ENCODE measurements at places on chromosomes 16 and 17.

- no peak for DNase-seq
These were observed 93.1 kb downstream of the XYLT1 start for GRCh38 chr16:17377360-17378324.

DNA sequence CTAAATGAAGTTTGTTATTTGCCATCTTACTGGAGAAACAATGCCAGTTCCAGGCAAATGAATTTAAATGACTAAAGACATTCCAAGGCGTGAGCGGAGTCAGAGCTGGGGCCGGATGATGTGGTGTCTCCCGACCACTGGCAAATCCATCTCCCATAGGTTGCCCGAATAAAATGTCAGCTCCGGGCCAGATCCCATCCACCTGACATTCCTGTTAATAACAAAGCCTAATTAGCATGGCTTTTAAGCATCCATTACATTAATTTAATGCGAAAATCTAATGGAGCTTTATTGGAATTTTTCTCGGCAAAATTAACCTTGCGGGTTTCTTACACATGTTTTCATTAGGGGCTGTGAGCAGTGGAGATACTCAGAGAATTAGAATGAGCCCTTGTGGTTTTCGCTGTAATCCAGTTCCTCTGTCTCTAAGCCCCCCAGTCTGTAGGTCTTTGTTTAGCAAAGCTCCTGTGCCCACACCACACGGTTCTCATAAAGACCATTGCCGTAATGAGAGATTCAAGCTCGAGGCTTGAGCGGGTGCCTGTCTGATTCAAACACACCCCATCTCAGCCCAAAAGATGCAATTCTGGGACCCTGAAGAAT is 123.3 kb downstream of the CCT6B start:
- DNase-seq: no peak

GRCh38 chr16:154217-155030 is 2.0 kb downstream of the HBZ start:
- no peak for DNase-seq

DNA sequence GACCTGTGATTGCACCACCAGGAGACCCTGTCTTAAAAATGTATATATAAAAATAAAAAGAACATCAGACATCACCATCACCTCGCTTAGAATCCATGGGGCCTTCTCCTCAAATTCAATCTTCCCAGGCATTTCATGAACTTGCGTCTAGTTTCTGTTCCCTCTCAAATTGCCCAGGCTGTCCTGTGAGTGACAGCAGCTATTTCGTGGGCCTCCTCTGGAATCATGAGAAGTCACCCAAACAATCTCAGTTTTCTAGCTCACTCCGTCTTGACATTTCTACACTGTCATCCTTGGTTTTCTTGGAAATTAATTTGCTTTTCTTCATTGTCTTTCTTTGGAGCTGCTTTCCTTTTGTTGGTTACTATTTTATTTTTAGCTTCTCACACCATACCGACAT is 7.3 kb downstream of the SLC52A1 start:
- no peak for DNase-seq

- no peak for DNase-seq
These were observed 3.6 kb upstream of the IRX3 start for GRCh38 chr16:54289945-54290832.

- DNase-seq: no peak
These were observed 84.4 kb upstream of the PLCG2 start for GRCh38 chr16:81694494-81695280.

- DNase-seq: no peak
These were observed 37.1 kb downstream of the KNOP1 start for GRCh38 chr16:19680881-19681340.

DNA sequence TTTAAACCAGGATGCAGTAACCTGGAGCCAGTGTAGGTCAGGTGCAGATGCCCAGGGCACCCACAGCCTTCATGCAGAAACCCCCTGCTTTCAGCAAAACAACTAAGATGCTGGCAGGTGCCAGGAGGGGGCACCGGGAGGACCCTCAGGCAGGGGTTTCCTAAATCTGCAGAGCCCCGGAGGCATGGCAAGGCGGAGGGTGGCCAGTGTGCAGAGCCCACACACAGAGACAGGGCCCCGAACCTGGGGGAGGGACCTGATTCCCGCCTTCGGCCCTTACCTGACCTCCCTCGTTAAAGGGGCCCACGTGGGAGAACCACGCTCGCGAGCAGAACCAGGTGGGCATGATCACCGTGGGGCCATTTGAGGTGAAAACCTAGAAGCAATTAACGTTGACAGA is 114.0 kb upstream of the METRNL start:
- DNase-seq: no peak

GRCh38 chr17:16459855-16460550 is 32.0 kb downstream of the LRRC75A start:
- no peak for DNase-seq

DNA sequence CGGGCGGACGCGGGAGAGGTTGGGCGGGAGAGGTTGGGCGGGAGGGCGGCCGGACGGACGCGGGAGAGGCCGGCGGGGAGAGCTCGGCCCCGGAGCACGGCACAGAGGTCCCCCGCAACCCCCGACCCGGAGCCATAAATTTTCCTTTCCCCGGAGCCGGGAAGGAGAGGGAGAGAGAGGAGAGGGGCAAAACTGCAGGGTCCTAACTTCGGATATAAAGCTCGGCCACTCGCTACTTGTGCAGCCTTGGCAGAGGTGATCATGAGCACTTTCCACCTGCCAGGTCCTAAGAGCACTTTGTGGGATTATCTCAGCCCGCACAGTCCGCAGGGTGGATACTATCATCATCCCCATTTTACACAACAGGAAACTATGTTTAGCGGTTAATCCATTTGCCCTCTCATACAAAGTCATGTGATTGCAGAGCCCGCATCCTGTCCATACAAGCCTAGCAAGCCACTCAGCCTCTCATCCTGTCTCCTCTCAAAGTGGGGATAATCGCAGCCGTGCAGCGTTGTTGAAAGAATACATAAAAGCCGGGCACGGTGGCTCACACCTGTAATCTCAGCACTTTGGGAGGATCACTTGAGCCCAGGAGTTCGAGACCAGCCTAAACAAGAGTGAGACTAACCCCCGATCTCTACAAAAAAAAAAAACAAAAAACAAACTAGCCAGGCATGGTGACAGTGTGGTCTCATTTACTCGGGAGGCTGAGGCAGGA is 780 bp upstream of the DCAKD start:
- no peak for DNase-seq

GRCh38 chr17:43562679-43563599 is 16.8 kb upstream of the ETV4 start:
- no peak for DNase-seq

DNA sequence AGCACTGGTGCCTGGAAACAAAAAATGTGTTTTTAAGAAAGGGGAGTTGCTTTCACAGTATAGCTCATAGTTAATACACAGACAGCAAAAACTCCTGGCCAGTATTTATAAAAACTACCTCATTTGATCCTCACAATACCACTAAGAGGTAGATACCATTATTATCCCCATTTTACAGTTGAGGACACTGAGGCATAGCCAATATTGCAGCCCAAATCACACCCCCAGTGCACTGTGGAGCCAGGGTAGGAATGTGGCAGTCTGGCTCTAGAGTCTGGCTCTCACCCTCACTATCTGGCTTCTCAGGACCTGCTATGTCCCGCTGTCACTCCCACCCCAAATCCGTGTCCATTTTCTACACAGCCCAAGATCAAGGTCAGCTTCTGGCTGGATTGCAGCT is 2.6 kb downstream of the ARHGAP23 start:
- DNase-seq: no peak

GRCh38 chr17:57410169-57410568 is 153.8 kb downstream of the MSI2 start:
- no peak for DNase-seq

DNA sequence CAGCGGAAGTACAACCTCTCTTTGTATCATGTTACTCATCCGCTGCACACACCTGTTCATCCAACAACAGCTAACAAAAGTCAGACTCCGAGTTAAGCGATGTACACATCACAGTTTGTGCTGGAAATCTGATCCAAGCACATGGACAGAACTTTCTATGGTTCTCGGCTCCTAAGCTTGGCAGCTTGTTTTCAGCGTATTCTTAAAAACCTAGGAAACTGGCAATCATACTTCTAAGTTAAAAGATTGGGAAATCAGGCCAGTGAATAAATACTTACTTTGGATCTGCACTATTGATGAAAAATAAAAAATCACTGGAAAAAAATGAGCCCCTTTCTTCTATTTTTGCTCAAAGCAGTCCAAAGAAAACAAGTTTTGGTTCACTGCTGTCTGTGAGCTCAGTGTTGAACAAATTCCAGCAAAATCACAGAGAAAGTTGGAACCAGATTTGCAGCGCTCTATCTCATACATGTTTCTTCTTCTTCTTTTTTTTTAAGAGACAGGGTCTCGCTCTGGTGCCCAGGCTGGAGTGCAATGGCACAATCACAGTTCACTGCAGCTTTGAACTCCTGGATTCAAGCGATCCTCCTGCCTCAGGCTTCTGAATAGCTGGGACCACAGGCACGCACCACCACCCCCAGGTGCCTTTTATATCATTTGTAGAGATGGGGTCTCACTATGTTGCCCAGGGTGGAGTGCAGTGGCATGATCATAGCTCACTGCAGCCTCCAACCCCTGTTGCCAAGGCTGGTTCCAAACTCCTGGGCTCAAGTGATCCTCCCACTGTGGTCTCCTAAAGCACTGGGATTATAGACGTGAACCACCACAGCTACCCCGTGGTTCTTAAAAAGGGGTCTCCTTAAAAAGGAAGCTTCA is 71.6 kb upstream of the CREBBP start:
- DNase-seq: no peak

DNA sequence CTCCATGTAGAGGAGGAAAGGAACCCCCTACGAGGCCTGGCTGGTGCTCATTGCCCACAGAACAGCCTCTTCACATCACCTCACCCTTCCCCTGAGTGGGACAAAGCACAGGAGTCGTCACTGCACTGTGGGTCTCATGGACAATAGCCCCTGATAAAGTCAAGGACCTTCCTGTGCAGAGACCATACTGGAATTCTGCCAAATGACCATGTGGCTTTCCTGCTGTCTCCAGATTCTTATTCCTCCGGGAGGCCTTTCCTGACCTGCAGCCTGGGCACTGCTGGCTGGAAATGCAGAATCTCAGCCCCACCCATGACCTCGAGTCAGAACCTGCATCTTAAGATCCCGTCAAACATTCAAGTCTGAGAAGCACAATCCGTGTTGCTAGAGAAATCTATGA is 60.5 kb upstream of the ERN1 start:
- no peak for DNase-seq

GRCh38 chr16:85206472-85207356 is 94.4 kb upstream of the CIBAR2 start:
- no peak for DNase-seq

DNA sequence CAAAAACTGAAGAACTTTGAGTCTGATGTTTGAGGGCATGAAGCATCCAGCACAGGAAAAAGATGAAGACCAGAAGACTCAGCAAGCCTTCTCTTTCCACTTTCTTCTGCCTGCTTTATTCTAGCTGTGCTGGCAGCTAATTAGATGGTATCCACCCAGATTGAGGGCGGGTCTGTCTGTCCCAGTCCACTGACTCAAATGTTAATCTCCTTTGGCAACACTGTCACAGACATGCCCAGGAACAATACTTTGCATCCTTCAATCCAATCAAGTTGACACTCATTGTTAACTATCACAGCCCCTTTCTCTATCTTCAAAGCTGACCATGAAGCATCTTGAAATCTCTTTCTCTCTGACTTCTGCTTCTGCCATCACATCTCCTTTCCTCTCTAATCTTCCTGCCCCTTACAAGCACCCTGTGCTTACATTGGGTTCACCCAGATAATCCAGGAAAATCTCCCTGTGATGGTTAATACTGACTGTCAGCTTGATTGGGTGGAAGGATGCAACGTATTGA is 115.9 kb upstream of the CDH13 start:
- DNase-seq: no peak

GRCh38 chr16:58035356-58036170 is 10.0 kb downstream of the MMP15 start:
- no peak for DNase-seq

- DNase-seq: no peak
These were observed 13.4 kb downstream of the RPTOR start for GRCh38 chr17:80558046-80558445.

GRCh38 chr16:867421-868385 is 67.2 kb upstream of the GNG13 start:
- DNase-seq: no peak

DNA sequence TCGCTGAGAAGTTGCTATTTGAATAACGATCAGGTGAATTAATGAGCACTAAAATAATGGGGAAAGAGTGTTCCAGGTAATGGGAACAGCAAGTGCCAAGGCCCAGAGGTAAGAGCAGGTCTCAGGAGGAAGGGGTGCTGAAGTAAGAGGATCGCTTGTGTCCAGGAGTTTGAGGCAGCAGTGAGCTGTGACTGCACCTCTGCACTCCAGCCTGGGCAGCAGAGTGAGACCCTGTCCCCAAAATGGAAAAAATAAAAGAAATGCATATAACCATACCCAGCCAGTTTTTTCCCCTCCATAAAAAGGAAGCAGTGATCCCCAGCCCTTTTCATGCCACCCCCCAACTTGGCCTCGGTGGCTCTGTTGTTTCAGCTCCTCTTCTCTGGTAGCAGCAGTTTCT is 16.8 kb upstream of the HAS3 start:
- DNase-seq: no peak

- DNase-seq: no peak
These were observed 73.5 kb upstream of the DNAJA2 start for GRCh38 chr16:47046726-47047523.

DNA sequence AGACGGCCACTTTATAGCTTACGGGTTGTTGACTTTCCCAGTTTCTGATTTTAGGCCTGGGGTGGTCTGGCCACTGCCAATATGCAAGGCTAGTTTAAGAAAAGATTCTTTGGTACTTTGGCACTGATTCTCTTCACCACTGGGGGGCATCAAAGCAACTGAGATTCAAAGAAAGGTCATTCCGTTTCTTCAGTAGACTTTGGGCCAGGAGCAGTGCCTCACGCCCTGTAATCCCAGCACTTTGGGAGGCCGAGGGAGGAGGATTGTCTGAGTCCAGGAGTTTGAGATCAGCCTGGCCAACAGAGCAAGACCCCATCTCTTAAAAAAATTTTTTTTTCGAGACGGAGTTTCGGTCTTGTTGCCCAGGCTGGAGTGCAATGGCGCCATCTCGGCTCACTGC is 53.0 kb downstream of the RPA1 start:
- DNase-seq: no peak

All from stimulated activated CD8-positive, alpha-beta memory T cell treated with anti-CD3 and anti-CD28 coated beads, Interleukin-15, amount 100 ng/mL, for 4 hours (primary cell).